ENCODE measurements at places on chromosomes 7 and 10.

GRCh38 chr10:79195091-79195923 is 126.5 kb downstream of the ZMIZ1 start:
- DNase-seq = peak; percentile 88

DNA sequence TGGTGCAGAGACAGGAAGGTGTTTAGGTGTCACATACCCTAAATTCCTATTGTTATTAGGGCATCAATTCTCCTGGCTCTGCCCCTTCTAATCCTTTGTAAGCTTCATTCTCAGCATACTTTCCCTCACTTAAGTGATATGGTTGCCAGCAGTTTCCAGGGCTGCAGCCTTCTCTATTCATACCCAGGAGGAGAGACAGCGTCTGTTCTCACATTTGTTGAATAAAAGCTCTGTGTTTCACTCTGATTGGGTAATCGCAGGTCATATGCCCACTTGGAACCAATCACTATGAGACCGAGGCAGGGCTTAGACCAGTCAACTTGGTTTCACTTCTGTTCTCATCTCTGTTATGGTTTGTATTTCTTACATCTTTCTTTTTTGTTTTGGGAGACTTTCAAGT is 109.6 kb upstream of the MTPN start:
- DNase-seq = peak; percentile 68

- no peak for DNase-seq
Observed at GRCh38 chr10:124091646-124092249, 1.6 kb downstream of the CHST15 start.

DNA sequence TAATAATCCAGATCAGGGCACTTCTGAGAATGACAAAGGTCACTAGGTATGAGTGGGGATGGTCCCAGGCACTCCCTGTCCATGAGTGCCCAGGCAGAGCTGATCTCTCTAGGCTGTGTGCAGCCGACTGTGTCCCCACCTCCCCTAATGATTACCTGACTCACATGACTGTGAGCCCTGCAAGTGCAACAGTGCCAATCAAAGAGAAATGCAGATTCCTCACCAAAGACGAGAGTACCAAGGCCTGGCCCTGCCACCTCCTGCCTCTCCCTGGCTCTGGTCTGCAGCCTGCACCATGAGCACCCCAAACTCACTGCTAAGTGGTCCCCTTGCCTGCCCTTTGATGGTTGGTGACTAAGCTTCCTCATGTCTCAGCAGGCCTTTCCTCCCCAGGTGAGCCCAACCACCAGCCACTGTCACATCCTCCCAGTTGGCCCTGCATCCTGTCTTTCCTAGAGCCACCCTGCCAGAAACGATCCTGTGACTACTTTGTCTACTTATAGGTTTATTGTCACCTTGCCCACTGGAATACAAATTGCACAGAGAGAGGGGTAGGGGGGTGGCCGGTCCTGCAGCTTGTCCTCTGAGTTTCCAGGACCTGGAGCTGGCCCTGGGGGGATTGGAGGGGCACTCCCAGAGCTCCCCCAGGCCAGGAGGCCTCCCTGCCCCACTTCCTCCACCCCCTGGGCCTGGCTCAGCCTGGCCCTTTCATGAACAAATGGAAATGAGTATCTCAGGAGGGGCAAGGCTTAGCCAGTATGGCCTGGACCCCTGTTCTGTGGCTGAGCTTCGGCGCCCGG is 22.4 kb upstream of the GDF10 start:
- no peak for DNase-seq

DNA sequence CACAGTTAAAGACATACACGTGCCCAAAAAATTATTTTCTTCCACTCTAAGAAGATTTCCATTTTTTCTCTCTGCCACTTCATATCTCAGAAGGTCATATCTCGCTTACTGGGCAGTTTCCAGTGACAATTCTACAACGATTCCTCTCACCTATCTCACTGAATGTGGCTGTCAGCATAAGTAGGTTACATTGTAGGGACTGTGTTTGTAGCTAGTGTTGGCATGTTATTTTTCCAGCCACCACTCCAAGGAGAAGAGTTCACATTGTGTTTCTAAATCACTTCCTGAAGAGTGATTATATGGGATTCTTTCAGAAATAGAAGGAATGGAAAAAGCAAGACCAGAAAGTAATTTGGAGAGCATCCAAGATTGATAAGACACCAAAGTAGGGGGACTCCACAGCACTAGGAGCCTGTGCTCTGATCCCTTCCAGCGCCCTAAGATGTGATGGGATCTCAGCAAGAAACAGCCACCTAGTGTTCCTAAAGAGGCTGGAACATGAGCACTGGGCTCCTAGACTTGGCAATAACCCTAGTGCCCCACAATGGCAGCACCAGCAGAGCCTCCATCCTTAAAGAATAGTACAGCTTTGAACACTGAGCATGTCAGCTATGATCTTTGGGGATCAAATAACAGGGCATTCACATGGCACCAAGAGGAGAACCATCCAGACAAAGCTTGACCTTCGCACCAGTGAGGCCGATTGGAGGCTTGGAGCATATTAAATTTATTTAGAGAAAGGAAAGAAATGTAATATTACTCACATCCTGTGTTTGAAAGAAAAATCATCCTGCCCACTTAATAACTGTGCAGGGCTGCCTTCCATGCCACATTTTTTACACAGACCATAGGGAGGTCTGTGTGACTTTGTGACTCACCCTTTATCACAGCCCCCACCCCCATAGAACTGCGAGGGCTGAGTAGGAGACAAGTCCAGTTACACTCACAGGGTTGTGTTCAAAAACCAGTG is 51.8 kb downstream of the CAV1 start:
- no peak for DNase-seq

GRCh38 chr10:96414303-96414702 is 55.5 kb upstream of the OPALIN start:
- no peak for DNase-seq

DNA sequence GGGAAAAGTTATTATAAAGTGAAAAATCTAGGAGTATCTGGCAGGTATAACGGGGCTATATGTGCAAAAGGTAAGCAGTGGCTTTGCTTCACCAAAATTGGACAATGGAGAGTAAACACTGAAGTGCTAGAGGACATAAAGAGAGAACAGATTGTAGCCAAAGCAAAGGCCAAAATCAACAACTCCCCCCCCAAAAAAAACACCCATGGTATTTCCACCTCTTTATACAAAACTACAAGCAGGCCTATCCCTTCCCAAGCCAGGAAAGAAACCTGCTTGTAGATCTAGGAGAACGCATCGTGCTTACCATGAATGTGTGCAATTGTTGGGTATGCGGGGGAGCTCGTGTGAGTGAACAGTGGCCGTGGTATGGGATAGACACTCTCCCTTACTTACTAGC is 9.2 kb upstream of the AKR1B1 start:
- no peak for DNase-seq

Measured in H54 (cell line).